ENCODE measurements at places on chromosomes 6 and 20. TPM values are rescaled to one million over a fixed set of nuclear protein-coding genes. Genes with fewer than 3 reads are reported as not detected.

SLC22A7 gene
- not detected for total RNA-seq

PPP1R3G gene
- total RNA-seq, result 1.6 TPM

MYMX gene
- total RNA-seq, result not detected

CCN2 gene
- total RNA-seq, result 2.1 TPM

LY6G6C gene
- not detected for total RNA-seq

BMP5 gene
- not detected for total RNA-seq

CDC5L gene
- total RNA-seq, result 29.9 TPM

GRCh38 chr6:162226803-162227202 is 500.8 kb downstream of the PRKN start:
- ATAC-seq, result no peak

DNA sequence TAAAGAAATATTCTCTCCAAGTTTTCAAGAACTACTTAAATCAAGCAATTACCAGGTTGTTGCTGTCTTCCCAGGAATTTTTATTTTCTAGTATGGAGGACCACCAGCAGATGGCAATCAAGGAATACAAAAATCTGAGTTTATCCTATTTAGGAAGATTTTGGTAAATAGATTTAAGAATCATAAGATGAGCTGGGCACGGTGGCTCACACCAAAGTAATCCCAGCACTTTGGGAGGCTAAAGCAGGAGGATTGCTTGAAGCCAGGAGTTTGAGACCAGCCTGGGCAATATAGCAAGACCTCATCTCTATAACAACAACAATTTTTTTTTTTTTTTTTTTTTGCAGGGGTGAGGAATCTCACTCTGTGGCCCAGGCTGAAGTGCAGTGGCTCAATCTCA is 19.3 kb upstream of the SEC63 start:
- ATAC-seq, result no peak

DNA sequence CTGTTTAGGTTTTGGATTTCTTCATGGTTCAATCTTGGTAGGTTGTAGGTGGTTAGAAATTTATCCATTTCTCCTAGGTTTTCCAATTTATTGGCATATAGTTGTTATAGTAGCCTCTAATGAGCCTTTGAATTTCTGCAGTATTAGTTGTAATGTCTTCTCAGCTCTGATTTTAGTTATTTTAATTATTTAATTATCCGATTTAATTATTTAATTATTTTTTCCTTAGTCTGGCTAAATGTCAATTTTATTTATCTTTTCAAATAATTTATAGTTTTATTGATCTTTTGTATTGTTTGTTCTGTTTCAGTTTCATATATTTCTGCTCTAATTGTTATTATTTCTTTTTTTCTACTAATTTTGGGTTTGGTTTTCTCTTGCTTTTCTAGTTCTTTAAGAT is 28.1 kb upstream of the SOX4 start:
- no peak for ATAC-seq

DNA sequence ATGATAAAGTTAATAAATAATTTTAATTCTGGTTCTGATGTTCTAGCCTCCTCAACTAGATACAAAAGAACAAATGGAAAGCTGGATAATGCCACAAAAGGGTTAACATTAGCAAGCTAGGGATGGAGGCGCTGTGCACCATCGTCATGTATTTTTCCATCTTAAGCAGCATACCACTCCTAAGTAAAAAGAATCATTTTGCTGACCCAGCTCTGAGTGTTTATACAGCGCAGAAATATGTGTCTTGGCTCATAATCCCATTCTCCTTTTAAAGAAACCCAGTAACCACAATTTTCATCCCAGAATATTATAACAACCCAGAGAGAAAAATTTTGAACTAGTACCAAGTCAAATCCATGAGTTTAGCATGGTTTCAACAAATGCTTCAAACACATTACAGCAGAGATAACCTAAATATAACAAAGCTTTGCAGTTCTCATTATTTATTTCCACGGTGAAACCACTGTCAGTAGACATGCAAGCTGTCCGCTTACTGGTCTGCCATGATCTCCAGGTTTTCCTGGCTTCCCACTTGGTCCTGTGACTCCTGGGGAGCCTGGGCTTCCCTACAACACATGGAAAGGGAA is 111.1 kb downstream of the COL12A1 start:
- ATAC-seq, result no peak

DNA sequence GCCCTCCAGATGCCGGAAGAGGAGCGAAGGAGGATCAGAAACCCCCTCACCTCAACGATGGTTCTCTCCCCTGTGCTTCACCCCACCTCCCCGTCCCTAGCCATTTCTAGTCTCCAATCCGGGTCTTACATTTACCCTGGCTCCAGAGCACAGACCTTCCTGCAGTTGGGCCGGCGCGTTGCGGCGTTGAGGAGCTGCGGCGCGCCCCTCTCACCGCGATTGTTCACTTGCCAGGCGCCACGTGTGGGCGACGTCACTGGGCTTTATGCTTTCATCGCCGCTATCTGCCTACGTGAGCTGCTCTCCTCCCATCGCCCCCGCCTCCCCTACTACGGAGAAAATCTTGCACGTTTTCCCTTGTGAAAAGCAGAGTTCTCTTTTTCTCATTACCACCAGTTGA is at the start of gene CRISP2:
TSS of gene CRISP2 (minus strand) at position 198 of the 400 bp plus-strand sequence. CDS start 4,347 bp downstream, outside the sequence.
- ATAC-seq, result no peak

DNA sequence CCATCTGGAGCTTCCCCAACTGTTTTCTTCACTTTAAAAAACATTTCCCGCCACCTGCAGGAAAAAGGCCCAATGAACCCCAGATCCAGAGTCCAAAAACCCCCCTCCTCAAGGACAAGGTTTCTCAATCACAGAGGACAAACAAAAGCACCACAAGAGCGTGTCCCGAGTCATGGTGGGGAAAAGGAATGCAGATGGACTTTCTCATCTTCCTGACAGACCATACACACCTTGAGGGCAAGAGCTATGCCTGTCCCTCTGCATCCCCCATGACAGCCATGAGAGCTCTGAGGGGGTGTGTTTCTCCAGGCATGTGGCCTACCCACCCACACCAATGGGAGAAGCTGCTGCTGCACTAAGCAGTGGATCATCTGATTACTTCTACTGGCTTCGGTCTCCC is 9.0 kb downstream of the PEX6 start:
- no peak for ATAC-seq

DNA sequence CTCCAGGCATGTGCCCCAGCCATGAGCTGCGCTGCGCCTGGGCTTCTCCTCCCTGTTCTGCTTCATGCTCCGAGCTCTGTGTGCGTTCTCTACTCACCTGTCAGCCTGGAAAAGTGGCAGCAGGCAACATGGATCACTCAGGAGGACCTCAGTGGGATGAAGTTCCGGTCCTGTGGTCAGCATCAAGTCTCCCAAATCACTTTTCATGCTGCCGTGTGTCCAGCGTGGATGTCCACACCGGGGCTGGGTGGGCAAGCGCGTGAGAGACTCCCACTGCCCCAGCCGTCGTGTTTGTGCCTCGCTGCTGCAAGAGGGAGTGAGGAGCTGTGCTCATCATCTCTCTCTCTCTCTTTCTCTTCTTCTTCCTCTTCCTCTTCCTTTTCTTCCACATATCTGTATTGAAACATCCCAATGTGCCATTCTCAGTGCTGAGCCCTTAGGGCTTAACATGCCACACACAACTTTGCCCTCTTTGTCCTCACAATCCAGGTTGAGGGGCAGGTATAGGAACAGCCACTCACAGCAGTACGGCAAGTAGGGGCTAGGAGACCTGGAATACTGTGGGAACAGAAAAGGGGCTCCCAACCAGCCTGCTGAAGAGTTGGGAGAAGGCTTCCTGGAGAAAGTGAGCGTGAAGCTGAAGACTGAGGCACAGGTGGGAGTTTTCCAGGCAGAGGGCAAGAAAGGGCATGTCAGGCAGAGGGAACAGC is 3.8 kb upstream of the PDYN start:
- ATAC-seq, result no peak

- peak; percentile 11 for ATAC-seq
These were observed 536 bp upstream of the MTFR2 start for GRCh38 chr6:136250686-136251008.

DNA sequence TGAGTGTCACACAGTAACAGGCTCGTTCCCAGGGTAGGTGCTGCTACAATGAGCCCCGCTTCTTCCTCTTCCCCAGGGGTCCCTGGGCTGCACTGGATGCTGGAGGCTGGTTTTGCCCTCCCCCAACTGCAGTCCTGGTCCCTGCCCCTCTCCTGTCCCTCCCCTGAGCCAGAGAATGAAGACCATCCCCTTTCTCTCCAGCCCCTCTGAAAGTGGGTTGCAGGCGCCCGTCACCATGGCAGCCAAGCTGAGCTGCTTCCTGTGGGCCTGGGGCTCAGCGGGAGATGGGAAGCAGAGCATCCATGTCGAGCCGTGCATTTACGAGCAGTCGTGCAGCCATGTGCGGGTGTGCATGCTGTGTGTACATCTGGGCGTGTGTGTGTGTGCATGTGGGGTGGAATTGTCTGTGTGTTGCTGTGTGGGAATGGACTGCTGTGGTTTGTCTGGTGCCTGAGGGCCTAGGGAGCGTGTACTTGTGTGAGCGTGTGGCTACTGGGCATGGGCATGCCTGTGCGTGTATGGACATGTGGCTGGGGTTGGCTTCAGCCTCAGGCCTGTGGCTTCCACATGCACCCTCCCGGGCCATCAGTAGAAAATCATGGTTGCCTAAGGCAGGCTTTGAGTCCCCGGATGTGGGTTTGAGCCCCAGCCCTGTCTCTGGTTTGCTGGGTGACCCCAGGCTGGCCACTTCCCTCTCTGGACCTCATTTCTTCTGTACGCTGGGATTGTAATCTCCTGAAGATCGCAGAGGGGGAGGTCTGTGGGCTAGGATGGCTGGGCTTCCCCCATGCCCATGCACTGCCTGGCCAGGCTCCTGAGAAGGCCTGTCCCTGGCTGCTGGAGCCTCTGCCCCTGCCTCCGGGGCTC is 48.8 kb downstream of the SRC start:
- ATAC-seq, result no peak

- no peak for ATAC-seq
These were observed 34.9 kb downstream of the CYP21A2 start for GRCh38 chr6:32073101-32073500.

- ATAC-seq, result no peak
These were observed 105.2 kb downstream of the OR2B2 start for GRCh38 chr6:27806981-27807440.
